ENCODE measurements at places on chromosomes 12 and 14.

DNA sequence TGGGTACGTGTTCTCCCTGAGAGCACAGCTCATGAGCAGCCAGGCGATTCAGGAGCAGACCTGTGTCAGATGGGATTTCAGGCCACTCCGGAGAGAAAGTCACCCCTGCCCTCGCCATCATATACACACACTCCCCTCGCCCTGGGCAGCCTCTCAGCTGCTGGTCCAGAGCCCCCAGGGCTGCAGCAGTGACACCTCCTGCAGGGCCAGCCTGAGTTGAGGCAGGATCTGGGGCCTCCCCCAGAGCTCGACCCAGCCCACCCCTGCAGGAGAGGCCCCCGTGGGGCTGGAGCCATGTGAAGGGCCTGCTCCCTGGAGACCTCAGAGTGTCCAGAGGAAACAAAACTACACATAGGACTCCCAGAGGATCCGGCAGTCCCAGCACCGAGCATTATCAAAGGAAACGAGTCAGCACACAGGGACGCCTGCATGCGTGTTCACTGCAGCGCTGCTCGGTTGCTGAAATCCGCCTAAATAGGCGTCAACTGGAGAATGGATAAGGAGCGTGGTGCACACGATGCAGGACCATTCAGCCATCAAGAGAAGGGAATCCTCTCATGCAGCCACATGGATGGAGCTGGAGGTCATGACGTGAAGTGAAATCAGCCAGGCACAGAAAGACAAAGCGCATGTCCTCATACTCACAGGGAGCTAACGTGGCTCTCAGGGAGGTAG is 104.0 kb downstream of the TNFAIP2 start:
- DNase-seq: no peak

DNA sequence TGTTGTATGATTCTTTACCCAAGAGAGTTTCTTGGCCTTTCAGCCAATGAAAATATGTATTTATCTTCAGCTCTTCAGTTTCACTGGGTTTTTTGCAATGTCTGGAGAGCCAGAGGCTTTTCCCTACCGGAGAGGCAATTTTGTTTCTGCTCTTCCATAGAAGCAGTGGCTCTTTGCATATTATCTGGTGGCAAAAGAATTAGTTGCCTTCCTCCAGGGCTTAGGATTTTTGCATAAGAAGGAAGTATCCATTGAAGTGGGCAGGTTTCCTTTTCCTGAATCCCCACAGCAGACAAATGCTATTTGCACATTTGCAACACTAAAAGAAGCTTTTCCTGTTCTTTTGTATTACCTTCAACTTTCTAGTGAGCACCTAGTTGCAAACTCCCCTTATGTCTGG is 75.2 kb downstream of the NTS start:
- no peak for DNase-seq

- no peak for DNase-seq
Measured at GRCh38 chr12:116319898-116320621, 42.6 kb upstream of the MED13L start.

DNA sequence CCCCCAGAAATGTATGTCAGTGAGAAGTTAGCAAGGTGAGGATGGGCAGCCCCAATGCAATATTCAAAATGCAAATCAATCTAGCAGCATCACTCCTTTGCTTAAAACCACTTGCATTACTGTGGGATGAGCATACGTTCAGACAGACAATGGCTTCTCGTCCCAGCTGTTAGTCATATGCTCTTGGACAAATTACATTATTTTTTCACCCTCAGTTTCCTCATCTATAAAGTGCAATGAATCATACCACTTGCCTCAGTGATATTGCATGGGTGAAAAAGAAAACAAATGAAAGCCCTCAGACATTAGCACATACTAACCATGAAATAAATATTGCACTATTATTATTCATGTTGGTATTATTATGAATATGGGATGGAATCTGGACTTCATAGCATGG is 132.3 kb downstream of the C12orf75 start:
- no peak for DNase-seq

- DNase-seq: no peak
Measured at GRCh38 chr12:102498471-102498870, 18.1 kb upstream of the IGF1 start.

DNA sequence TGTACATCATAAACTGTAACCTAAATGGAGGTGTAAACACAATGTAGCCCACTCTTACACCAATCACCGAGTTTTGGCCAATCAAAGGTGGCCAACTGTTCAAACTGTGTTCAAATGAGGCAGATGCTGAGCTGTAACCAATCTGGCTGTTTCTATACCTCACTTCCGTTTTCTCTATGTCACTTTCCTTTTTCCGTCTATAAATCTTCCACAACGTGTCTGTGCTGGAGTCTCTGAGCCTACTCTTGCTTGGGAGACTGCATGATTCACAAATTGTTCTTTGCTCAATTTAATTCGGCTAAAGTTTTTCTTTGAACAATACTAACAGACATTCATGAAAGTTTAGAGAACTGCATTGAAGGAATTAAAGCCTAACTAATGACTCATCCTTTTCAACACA is 547.1 kb upstream of the USP15 start:
- DNase-seq: no peak

GRCh38 chr12:76018111-76018510 is 13.5 kb downstream of the PHLDA1 start:
- no peak for DNase-seq

GRCh38 chr12:52080403-52081251 is 1.1 kb downstream of the SMIM41 start:
- DNase-seq: no peak

DNA sequence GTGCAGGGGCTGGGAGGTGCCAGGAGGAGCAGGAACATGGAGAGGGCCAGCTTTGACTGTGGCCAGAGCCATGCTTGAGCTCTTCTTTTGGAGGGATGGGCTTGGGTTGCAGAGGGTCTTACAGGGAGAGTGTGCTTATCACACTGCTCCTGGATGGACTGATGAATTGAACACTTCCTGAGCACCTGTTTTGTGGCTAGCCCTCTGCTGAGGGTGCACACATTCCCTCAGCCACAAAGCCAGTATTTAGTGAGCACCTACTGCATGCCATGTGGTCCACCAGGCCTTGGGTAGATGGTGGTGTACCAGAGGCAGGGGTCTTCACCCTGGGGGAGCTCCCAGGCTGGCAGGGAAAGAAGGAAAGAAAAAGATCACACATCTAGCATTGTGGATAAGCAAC is 118.9 kb downstream of the SLC25A47 start:
- no peak for DNase-seq

Data from 8988T (cell line).